GM04503 (cell line): ENCODE measurements at places on chromosomes 6 and 20.

- DNase-seq: no peak
These were observed 172.1 kb downstream of the CDKAL1 start for GRCh38 chr6:20706238-20706938.

DNA sequence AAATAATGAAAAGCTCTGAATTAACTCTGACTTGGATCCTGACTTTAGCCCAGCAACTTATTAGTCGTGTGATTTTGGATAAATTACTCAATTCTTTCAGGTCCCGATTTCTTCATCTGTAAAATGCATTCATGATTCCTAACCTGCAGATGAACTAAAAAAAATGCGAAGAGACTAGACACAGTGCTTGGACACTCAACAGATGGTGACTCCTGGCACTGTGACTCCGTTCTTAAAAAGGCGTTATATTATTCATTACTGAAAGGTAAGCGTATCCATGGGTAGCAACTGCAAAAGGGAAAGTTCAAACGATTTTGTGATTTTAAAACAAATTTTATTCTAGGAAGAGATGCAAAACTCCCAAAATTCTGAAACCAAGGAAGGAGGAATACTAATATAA, 226.3 kb downstream of the KIF16B start:
- no peak for DNase-seq

- DNase-seq: no peak
These were observed 126.2 kb upstream of the RNF24 start for GRCh38 chr20:4141291-4142240.

DNA sequence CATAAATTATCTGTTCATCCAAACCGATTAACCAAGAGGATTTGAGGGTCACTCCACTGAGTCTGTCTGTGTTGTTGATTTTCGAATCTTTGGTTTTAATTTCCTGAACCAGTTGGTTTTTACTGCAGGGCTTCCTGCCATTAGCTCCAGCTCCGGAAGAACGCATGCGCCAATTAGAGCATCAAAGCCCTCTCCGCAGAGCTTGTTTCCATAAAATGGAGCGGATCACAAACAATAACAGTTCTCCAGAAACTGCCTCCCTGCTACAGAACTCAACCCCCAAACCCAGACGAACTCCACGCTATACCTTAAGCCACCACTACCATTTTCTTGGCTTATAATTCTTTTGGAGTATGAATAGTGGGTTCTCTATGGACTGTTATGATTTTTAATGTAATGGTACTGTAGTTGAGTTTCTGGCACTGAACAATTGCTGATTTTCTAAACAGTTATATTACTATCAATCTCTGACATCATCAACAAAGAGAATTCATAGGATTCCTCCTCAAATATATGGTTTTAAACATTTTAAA, 13.8 kb downstream of the TFAP2A start:
- DNase-seq: no peak

DNA sequence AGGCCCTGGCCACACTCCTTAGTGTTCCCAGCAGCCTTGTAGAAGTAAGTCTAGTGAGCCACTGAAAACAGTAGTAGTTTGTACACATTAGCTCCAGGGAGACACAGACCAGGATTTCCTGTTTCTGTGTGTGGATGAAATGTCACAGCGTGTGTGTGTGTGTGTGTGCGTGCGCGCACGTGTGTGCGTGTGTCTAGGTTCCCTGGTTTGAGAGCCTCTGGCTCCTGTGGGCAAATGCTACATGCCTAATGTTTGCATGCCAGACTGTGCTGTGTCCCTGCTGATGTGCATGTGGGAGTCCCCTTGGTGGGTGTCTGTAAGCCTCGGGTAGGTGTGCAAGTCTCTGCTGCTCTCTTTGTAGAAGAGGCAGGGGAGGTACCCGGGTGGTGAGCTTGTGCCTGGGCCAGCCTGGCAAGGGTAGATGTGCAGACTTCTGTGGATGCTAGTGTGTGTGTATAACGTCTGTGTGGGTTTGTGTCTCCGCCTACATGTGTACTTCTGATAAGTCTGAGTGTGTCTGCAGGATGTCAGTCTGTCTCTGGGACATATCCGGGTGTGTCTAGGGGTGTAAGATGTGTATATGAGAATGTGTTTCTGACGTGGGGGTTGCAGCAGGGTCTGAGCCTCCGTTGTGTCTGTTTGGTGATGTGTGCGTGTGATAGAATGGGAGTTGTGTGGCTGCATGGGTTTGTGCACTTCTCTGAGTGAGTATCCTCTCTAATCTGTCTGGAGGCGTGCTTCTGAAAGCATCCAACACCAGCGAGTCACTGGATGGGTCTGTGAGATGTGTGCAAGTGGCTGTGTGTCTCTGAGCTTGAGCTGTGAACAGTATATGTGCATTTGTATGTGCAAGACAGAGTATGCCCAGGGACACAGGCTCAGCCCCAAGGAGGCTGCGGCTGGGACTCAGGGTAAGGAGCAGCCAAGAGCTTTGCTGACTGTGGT, 19.0 kb upstream of the TLDC2 start:
- DNase-seq: no peak
